ENCODE measurements at places on chromosomes 1 and 21.

DNA sequence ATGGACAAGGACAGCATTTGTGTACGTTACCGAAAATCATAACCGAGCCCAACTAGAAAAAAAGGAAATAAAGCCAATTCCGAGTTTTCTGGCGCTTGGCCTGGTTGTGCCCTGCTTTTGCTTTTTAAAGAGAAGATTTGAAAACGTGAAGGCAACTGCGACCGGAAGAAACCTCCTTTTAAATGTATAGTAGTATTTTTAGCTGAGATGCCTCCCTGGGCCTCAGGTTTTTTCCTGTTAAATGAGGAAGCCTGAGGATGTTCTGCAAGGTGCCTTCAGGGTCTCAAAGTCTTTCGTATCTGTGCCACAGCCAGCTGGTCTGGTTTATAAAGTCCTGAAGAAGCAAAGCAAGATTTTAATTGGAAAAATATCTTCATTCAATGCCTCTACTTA lies 371 bp upstream of the ODF2L start:
- no peak for DNase-seq
- peaks cover 12% of the 10 kb centered on the region for H3K4me1 ChIP-seq
- no peaks in the 10 kb centered on the region for H3K36me3 ChIP-seq

- H3K4me3 ChIP-seq: no peak overlapping the region
- no peak for DNase-seq
- H3K36me3 ChIP-seq: no peaks in the 10 kb centered on the region
Measured at GRCh38 chr1:44676484-44677200, 2.1 kb downstream of the ARMH1 start.

DNA sequence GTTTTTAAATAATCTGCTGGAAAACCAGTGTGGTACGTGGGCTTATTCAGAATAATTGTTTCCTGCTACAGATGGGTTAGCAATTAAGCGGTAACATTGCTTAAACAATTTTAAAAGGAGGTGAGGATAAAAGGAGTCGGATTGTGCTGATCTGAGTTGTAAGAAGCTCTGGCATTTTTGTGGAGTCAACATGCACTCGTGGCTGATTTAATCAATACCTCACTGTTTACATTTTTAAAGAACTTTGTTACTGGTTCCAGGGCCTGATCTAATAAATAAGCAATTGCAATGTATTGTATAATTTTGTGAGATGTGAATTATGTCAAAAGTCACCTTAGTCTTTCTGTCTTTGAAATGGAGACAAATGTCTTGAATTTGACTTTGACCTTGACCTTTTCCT lies 474.0 kb downstream of the SETD4 start:
- H3K4me1 ChIP-seq: no peaks in the 10 kb centered on the region
- no peak overlapping the region for H3K27ac ChIP-seq
- no peak for DNase-seq
- H3K27me3 ChIP-seq: no peaks in the 10 kb centered on the region
- H3K36me3 ChIP-seq: no peaks in the 10 kb centered on the region
- H3K4me3 ChIP-seq: no peak overlapping the region

DNA sequence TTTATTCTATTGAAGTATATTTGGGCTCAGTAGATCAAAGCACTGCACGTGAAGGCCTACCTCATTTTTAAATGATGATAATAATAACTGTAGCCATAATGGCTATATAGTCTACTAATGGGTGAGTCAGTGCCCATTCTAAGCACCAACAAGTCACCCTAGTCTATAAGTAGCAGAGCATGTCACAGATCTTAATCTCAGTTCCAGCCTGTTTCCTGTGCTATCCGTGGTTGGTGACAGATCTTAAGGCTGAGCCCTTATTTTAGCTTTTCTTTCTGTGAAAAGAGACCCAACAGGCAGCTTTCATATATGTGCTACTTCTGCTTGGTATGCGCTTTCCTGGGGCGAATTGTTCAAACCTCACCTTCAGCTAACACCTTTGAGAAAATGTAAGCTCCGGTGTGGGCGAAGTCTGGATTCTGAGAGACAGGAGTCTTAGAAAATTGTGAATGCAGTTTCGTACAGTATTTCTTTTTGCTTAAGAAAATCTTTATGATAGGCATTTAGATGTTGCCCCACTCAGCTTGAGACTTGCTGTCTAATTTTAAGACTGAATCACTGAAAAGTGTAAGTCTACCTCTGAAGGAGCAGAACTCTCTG lies 59.6 kb downstream of the FMN2 start:
- DNase-seq: no peak
- no peak overlapping the region for H3K27ac ChIP-seq
- no peaks in the 10 kb centered on the region for H3K36me3 ChIP-seq
- H3K27me3 ChIP-seq: no peaks in the 10 kb centered on the region
- no peaks in the 10 kb centered on the region for H3K4me1 ChIP-seq

DNA sequence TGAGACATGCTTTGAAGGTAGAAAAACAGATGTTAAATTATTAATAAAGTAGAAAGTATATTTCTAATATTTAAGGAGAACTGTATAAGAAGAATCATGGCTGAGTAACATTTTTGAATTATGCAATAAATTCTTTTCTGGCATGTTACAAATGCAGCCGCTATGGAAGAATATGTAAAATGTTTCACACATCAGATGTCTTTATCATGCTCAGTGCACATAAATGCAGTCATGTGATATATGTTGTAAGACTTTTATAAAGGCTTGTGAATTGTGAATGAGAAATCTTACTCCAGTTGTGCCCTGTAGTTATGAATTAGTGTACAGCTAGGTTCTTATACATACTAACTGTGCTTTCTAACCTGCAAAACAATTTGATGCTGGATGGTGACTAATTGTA lies 53.5 kb downstream of the LRRC8B start:
- no peaks in the 10 kb centered on the region for H3K27me3 ChIP-seq
- H3K4me1 ChIP-seq: no peaks in the 10 kb centered on the region
- no peak for DNase-seq
- no peak overlapping the region for H3K27ac ChIP-seq
- H3K36me3 ChIP-seq: no peaks in the 10 kb centered on the region
- no peak overlapping the region for H3K4me3 ChIP-seq

DNA sequence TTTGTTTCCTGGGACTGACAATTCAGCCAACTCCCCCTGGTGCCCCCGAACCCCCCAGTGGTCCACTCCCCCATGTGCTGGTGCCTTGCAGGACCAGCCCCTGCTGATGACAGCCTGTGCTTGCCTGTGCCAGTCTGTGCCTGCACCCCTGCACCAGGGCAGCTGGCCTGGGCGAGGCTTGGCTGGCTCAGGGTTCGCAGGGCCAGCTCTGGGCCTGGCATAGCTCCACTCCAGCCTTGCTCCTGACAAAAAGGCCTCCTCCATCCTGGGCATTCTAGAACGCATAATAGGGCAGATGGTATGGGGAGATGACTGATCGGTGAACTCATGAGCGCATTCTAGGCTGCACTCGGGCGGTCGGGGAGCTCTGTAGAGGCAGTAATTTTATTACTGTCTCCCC lies 5.4 kb downstream of the CNTN2 start:
- H3K27ac ChIP-seq: no peak overlapping the region
- H3K36me3 ChIP-seq: no peaks in the 10 kb centered on the region
- peaks cover 21% of the 10 kb centered on the region for H3K27me3 ChIP-seq
- H3K4me3 ChIP-seq: no peak overlapping the region
- no peak for DNase-seq
- H3K4me1 ChIP-seq: no peaks in the 10 kb centered on the region

GRCh38 chr1:202134645-202135172 lies 9.8 kb downstream of the ARL8A start:
- no peak overlapping the region for H3K4me3 ChIP-seq
- no peak overlapping the region for H3K27ac ChIP-seq
- H3K36me3 ChIP-seq: peaks cover 38% of the 10 kb centered on the region
- H3K4me1 ChIP-seq: no peaks in the 10 kb centered on the region
- DNase-seq: no peak
- H3K27me3 ChIP-seq: no peaks in the 10 kb centered on the region

GRCh38 chr1:180003026-180003695 lies 48.6 kb downstream of the CEP350 start:
- no peaks in the 10 kb centered on the region for H3K4me1 ChIP-seq
- H3K27ac ChIP-seq: no peak overlapping the region
- peaks cover 38% of the 10 kb centered on the region for H3K36me3 ChIP-seq
- no peaks in the 10 kb centered on the region for H3K27me3 ChIP-seq

- no peaks in the 10 kb centered on the region for H3K36me3 ChIP-seq
- no peak overlapping the region for H3K27ac ChIP-seq
- no peaks in the 10 kb centered on the region for H3K27me3 ChIP-seq
- no peak for DNase-seq
Measured at GRCh38 chr21:14866859-14867765, 197.7 kb downstream of the NRIP1 start.

DNA sequence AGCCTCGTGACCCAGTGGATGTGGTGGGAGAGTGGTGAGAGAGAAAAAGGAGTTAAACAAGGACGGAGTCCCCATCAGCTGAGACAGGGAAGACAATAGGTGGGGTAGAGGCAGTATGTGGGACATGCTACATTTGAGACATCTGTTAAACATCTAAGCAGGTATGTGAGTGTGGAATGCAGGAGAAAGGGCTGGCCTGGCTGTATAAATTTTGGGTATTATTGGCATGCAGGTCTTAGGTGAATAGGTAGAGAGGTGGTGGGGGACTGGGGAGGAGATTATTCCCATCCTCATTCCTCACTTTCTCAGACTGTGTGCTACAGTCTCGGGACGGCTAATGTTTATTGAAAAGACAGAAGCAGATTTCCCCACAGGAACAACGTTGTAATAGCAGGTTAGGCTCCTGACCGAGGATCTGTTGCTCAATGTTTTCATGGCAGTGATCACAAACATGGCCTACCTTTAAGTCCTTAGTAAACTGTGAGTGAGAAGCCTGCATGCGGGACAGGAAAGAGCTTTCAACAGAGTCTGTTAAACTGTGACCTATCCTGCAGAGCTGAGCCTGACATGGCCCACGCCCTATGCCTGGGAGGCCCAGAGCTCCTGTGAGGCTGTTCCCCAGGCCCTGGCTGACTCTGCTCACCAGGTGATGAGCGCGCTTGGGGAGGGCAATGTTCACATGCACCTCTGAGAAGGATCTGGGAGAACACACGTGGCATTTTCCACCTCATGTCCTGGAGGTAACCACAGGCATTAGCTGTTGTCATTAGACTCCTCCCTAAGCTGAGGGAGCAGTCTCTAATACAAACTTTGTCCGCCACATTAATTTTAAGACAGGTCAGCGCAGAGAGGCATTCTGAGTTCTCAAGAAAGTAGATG lies 16.5 kb downstream of the VSIG8 start:
- no peaks in the 10 kb centered on the region for H3K36me3 ChIP-seq
- no peak for DNase-seq
- no peak overlapping the region for H3K4me3 ChIP-seq
- H3K27ac ChIP-seq: no peak overlapping the region
- H3K4me1 ChIP-seq: peaks cover 19% of the 10 kb centered on the region
- H3K27me3 ChIP-seq: no peaks in the 10 kb centered on the region

DNA sequence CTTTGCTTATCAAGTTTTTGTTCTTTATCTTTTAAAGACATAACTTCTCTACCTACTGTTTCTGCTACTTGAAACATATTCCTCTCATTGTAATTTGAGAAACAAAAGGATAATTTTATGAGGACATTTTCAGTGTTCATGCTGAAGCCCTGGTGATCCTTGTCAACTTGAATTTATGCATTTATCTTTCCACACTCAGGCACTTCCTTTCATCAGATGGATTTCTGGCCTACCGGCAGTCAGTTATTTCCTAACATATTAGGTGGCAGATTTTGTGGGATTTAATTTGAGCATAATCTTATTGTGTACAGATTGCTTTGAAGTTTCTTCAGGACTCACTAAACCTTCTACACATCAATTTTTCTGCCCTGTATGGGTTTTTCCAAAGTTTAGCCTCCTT lies 75.0 kb downstream of the RGL1 start:
- no peak overlapping the region for H3K4me3 ChIP-seq
- DNase-seq: no peak
- no peaks in the 10 kb centered on the region for H3K36me3 ChIP-seq
- peaks cover 11% of the 10 kb centered on the region for H3K4me1 ChIP-seq

DNA sequence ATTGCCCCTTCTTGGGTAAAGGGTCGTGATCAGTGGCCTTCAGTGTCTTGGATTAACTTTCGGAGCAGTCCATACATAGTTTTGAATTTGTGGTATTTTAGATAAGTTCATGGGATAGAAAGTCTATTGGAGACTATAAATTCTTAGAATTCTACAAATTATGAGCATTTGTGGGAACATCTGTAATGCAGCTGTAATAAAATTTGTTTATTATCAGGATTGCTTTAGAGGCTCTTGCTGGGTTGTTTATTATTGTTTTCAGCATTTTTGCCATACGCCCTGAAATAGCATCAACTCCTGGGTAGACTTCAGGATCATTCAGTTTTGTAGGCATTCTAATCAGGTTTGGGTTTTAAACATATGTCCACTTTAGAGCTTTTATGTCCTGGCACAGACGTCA lies 16.1 kb downstream of the LAMC1 start:
- H3K27ac ChIP-seq: peak overlapping the region; percentile 27
- H3K4me1 ChIP-seq: peaks cover 26% of the 10 kb centered on the region
- peaks cover 6% of the 10 kb centered on the region for H3K36me3 ChIP-seq
- DNase-seq: no peak
- H3K4me3 ChIP-seq: no peak overlapping the region
- H3K27me3 ChIP-seq: no peaks in the 10 kb centered on the region

DNA sequence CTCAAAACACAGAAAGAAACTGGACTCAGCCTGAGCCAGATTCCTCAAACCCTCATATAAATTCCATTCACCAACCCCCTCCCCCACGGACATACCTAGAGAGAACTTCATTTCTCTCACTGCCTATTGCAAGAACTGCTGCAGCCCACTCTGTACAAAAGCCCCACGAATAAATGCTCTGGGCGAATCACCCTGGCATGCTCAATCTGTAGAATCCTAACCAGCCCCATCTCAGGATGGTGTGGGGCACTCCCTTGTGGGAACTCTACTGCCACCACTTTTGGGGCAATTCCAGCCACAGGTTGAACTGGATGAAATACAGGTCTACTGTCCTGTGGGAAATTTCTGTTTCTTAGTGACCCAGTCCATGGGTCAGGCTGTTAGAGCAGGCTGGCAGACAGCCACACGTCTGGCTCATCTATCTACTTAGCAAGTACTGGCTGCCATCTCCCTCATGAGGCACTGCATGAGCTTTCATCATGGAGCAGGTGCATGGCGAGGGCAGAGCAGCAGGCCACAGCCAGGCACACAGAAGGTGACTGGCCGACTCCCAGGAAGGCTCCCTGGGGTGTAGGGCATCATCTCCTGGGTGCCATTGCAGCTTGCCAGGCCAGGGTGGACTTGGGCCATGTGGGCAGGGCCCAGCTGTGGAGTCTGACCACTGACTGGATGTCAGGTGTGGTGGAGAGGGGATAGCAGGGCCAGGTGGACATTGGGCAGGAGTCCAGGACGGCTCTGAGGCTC lies 1.6 kb upstream of the C1orf35 start:
- H3K27ac ChIP-seq: no peak overlapping the region
- no peaks in the 10 kb centered on the region for H3K27me3 ChIP-seq
- no peaks in the 10 kb centered on the region for H3K4me1 ChIP-seq
- no peaks in the 10 kb centered on the region for H3K36me3 ChIP-seq
- H3K4me3 ChIP-seq: no peak overlapping the region

DNA sequence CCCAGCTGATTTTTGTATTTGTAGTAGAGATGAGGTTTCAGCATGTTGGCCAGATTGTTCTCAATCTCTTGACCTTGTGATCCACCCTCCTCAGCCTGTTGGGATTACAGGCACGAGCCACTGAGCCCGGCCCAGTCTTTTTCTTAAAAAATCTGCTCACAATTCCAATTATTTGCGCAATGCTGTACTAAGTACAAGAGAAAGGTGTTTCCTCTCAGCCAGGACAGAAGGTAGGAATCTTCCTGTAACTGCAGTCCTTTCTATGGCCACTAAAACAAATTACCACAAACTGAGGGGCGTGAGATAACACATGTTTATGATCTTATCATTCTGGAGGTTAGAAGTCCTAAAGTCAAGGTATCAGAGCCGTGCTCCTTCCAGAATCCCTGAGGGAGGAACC lies 6.9 kb upstream of the CBR3 start:
- DNase-seq: peak; percentile 3
- no peak overlapping the region for H3K27ac ChIP-seq
- no peaks in the 10 kb centered on the region for H3K36me3 ChIP-seq
- no peak overlapping the region for H3K4me3 ChIP-seq
- H3K27me3 ChIP-seq: no peaks in the 10 kb centered on the region
